Sciatic nerve (tissue), 2 donors: ENCODE measurements at places on chromosomes 1 and 21. TPM values are rescaled to one million over a fixed set of nuclear protein-coding genes. Genes with fewer than 3 reads are reported as not detected.

Gene SPRR2G
- not detected for total RNA-seq

- no peak for DNase-seq
These were observed 61.6 kb downstream of the SMYD2 start for GRCh38 chr1:214342525-214342924.

DNA sequence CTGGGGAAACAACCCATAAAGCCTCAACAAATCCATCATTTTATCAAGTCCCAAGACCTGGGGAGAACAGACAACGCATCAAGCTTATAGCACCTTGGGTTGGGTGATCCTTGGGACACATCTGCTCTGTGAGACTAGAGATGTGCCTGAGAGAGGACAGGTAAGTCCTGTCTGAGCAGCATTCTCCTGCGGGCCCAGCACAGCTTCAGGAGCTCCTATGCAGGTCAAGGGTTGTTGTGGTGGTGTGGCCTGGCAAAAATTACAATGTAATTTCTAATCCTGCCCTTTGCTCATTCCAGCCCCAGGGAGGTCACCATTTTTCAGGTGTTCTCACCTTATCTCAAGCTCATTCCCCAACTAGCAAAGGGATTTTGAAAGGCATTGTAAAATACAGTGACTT is 608.1 kb upstream of the CAMK1G start:
- DNase-seq: no peak

Gene XPR1
- 19.9 TPM for total RNA-seq

DNA sequence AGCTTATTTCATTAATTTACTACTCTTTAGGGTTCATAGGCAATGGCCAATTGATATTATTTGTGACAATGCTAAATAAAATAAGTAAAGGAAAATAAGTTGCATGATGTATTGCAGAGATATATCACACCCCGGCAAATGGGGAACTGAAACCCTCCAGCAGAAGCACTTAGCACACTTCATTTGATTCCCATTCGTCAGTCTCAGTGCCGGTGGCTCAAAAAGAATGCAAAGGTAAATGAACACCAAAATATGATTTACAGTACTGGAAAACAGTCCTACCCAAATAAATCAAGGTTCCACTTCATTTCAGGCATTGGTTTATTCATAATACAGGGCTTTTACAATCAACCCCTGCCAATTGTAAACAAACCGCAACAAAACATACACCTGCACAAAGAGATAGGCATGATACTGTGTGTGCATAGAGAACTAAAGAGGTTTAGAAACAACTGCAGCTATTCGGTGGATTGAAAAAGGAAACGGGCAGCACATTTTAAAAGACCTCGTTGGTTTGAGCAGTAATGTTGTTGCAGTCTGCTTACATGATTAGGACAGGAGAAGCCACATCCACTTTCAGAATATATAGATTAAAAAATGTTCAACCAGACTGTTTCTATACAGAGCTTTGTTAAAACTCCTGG is 1019.2 kb downstream of the TTLL7 start:
- DNase-seq: no peak

Gene C1orf50
- total RNA-seq: 10.8 TPM

Gene PADI3
- not detected for total RNA-seq
